ENCODE measurements at places on chromosomes 16 and 17.

DNA sequence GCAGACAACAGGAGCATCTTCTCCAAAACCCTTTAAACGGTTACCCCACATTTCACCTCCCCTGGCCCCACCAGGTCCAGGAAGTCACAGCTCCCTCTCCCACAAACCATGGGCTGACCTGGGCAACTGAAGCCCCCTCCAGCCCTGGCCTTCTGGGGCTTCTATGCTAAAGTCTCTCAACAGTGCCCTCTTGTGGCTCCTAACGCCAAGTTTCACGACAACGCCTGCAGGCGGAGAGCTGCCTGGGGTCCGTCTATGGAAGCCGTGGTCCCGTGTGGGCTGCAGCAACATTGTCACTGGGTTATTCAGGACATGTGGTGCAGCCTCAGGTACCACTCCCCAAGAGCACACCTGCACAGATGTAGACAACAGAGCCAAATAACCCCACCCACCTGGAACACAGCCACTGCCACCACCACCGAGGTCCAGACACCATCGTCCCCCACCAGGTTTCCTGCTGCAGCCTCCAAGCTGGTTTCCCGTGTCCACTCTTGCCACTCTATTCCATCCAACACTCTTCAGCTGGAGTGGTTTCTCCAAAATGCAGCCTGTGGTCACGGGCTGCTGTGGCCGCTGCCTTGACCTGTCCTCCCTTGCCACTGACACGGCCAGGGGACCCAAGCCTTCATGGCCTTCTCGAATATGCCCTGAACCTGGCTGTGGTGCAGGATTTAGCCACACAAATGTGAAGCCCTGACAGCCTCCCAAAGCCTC is 19.1 kb downstream of the C16orf95 start:
- DNase-seq, result no peak

- no peak for DNase-seq
Measured at GRCh38 chr17:70886648-70887047, 717.3 kb downstream of the KCNJ2 start.

DNA sequence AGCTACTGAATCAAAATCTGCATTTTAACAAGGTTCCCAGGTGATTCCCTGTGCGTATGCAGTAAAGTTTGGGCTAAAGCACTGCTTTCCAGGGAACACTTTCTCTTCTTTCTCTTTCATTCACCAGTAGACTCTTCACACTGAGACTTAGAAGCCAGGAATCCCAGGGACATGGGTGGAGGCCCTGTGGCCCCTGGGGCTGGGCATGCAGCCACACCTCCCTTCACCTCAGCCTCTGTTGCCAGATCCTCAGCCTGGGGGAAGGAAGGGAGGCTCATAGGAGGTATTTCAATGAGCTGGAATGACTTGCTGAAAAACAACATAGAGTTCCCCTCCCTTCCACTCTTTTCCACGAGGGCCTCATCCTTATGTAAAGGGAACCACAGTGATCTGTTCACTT is 1.2 kb downstream of the G6PC3 start:
- no peak for DNase-seq

DNA sequence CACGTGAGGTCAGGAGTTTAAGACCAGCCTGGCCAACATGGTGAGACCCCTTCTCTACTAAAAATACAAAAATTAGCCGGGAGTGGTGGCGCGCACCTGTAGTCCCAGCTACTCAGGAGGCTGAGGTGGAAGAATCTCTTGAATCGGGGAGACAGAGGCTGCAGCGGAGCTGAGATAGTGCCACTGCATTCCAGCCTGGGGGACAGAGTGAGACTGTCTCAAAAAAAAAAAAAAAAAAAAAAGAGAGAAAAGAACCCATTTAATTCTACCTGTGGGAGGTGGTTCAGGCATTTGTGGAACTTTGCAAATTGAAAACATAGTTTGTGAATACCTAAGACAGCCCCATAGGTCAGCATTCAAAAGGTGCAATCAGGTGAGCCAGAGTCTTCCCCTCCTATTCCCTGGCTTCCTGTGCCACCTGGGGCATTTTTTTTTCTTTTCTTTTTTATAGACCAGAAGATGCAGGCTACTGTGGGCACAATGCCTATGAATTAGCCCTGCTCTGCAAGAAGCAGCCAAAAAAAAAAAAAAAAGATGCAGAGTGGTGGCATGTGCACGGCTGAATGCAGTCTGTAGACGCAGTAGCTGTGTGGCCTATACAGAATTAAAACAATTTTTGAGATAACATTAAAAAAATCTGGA is 9.1 kb upstream of the SOCS3 start:
- DNase-seq, result no peak

GRCh38 chr17:76685846-76686245 is 24.9 kb downstream of the MXRA7 start:
- no peak for DNase-seq

DNA sequence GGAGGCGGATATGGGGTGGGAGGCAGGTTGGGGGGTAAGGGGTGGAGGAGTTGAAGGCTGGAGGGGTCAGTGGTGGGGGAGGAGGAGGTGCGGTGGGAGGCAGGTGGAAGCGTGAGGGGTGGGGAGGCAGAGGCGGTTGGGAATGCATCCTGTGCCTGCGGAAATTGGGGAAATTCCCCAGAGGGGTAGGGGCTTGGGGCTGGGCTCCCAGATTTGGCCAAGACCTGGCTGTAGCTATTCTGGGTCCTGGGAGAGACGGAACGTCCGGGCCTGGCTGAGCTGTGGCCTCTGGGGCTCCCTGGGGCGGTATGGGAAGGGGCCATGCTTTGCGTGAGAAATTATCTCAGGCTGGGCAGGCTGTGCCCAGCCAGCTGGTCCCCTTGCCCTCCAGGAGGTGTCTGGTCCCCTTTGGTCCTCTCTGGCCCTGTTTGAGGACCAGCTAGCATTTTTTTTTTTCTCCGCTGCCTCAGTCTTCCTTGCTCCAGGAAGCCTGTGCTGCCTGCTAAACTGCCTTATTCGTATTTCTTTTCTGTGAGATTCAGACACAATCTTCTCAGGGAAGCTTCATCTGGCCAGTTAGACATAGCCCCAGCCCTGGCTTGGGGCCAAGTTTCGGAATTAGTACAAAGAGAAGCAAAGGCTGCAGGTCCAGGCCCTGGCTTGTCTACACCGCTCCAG is 7.3 kb upstream of the TRPV2 start:
- no peak for DNase-seq

DNA sequence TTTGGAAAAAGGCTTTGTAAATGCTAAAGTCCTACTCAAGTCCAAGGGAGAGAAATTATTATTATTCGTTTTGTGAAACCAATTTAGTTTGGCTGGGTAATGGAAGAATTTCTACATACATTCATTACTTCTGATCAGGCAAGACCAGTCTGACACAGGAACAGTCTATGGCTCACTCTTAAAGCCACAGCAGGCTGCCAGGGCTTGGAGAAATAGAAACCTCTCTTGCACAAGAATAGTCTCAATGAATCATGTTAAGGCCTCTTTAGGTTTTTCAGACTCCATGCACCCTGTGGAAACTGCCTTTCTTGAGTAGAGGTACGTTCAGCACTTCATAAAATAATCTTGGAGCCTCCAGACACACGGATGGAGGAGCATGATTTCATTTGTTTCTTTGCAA is 167.7 kb downstream of the IRX3 start:
- no peak for DNase-seq

GRCh38 chr17:79951361-79952264 is 84.1 kb downstream of the TBC1D16 start:
- no peak for DNase-seq

GRCh38 chr16:31351246-31351941 is 3.6 kb upstream of the ITGAX start:
- no peak for DNase-seq

GRCh38 chr17:71380535-71380934 is 740.3 kb upstream of the SOX9 start:
- no peak for DNase-seq

- DNase-seq, result no peak
Measured at GRCh38 chr17:55238931-55239297, 25.8 kb upstream of the HLF start.

- no peak for DNase-seq
Measured at GRCh38 chr17:67478401-67479041, 101.4 kb downstream of the PITPNC1 start.
